Fibroblast of lung (primary cell): ENCODE measurements at places on chromosomes 4 and X.
A peak's percentile ranks its signal among the peaks of the same experiment; 100 is the strongest.

GRCh38 chr4:40409835-40410234 lies 74.7 kb downstream of the CHRNA9 start:
- DNase-seq, result peak; percentile 42

GRCh38 chr4:41883988-41884734 lies 51.1 kb upstream of the TMEM33 start:
- DNase-seq, result no peak

DNA sequence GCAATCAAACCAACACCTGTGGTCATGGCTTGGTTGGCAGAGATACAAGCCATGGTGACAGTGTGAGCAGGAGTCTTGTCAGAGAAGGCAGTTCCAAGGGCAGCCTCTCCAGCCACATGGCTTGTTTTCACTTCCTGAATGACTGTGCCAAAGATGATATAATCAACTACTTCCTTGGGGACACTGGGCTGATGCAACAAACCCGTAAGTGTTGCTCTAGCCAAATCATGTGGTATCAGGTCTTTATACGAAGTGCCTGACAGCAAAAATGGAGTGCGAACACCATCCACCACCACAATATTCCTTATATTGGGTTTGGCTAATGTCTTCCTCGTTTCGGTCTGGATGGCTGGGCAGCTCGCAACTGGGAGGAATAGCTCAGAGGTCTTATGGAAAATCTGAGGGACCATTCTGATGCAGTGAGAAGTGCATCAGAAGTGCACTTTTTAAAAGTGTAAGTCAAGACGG lies 922.0 kb downstream of the NLGN4X start:
- no peak for DNase-seq

- DNase-seq, result no peak
These were observed 64.2 kb upstream of the ADRA2C start for GRCh38 chr4:3701736-3702560.

DNA sequence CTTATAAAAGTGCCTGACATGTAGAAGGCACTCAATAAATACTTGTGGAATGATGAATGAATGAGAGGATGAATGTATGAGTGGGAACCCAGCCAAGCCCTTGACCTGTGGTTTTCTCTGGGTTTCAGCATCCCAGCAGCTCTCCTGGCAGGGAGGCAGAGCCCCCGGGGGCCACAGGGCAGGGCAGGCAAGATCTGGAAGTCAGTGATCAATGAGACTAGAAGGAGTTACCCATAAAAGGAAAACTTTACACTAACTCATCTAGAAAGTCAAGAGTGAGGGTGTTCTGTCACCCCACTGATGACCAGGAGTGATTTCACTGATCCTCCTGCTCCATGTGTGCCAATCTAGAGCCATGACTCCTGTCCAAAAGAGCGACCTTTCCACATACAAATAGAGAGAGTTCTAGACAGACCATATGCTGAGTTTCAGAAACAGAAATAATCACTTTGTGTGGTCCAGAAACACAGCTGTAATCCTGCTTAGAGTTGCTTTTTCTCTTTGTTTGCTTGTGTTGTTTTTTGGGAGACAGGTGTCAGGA lies 37.4 kb downstream of the MGARP start:
- DNase-seq, result peak; percentile 83

GRCh38 chr4:24662542-24662941 lies 78.2 kb upstream of the DHX15 start:
- DNase-seq, result no peak

DNA sequence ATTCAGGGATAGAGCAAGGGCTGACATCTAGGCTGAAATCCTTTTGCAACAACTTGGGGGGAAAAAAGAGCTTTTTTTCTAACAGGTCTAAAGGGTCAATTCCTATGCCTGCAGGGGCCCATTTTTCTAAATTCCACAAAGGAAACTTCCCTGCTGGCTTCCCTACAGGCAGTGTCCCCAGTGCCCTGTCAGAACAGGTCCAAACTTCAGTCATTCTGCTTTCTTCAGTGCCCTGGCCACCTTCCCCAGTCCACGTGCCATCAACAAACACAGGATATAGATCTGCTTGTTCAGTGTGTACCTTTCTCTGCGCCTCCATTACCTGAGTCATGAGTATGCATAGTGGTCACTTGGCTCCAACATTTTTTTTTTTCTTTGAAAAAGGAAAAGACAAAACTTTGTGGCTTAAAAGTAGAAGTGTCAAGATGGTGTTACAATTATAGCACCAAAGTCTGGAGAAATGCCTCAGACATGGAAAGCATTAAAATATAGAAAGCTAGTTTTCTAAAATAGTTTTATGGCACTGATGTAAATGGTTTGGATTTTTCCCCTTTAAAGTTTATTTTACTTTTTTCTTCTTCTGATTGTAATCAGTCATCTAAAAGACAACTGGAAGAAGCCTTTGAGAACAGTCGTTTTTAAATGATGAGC lies 84.0 kb upstream of the JADE1 start:
- no peak for DNase-seq

- peak; percentile 88 for DNase-seq
These were observed at the start of gene CHM for GRCh38 chrX:86047174-86047935. Gene CHM, minus strand, starts transcription at chrX:86047558. Its CDS starts 26 bp downstream, at chrX:86047532.
